CD4-positive, alpha-beta T cell treated with Interleukin-4 for 1 hour (primary cell): ENCODE measurements at places on chromosomes 4 and X.
A peak's percentile ranks its signal among the peaks of the same experiment; 100 is the strongest.

- no peak for DNase-seq
Measured at GRCh38 chr4:5611750-5612149, 96.6 kb downstream of the EVC2 start.

- no peak for DNase-seq
Measured at GRCh38 chr4:136301749-136302495, 1230.4 kb downstream of the PCDH18 start.

DNA sequence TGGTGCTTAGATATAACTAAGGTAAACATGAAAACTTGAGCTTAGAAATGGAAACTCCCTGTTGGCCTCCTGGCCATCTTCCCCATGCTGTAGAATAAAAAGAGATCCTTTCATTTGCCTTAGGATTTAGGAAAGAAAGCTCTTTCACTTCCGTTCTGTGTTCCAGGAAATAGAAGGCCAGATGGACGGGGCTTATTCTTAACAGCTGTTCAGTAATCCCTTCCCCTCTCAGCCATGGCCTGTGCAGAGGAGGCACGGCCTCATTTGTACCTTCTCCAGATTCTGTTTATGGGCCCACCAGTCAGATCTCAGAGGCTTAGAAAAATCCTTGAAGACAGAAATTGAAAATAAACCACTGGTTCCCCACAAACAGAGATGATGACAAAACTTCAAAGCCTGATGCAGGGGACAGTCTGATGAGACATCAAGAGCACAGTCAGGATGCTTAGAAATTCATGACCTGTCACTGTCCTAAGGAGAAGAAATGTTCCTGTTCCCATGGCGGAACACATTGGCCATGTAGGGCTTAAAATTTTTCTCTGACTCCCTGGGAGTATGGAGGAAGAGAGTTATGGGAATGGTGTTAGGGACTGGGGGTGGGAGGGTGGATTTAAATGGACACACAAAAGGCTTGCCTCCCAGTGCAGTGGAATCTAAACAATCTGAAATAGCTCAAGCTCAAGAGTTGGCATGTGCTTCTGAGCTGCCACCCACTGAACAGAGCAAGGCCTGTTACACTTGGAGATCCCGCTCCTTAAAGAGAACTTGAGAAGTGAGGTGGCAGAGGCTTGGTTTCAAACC is 188.8 kb downstream of the SOWAHB start:
- DNase-seq, result no peak

DNA sequence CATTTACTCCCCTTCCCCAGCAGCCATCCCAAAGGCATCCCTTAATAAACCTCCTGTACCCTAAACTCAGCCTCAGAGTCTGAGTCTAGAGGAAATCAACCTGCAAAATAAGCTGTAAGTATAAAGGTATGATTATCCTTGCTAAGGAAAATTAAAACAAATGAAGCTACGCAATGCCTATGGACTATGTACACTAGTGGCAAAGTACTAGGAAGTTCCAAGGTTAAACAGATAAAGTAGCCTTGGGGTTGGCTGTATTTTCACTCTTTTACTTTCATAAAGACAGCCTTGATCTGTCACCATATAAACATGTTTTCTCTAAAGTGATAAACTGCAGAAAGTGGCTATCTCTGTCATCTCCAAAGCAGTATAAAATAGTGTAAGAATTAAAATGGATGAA is 35.9 kb downstream of the MAP3K15 start:
- no peak for DNase-seq

DNA sequence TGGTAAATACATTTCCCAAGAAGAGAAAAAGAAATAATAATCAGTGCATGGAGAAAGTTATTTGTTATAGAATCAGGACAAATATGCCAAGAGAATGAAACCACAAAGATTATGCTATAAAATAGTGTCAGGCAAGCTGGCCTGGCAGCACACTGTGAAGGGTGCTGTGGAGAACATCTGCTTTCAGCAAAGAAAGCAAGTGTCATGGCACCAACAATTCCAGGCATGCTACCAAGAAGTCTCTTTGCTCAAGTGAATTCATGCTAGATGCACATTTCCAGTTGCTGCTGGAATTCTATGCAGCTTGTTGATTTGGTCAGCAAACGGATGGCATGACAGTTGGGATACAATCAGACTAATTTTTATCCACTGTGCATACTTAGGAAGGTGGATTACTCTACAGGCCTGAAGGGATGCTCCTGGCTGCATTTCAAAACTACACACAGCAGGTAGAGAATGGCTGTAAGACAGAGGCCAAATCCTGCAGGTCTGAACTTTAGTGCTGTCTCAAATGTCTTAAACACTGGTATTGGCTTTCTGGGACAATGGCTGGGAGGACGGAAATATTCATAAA is 154.6 kb upstream of the FAT1 start:
- DNase-seq, result no peak

GRCh38 chr4:53378171-53378482 is 686 bp downstream of the FIP1L1 start:
- DNase-seq, result no peak

- DNase-seq, result no peak
Measured at GRCh38 chr4:150990250-150990649, 24.8 kb downstream of the LRBA start.

GRCh38 chrX:109934935-109935334 is 68.0 kb upstream of the TMEM164 start:
- no peak for DNase-seq

GRCh38 chrX:13449441-13449840 is 120.0 kb upstream of the EGFL6 start:
- DNase-seq, result no peak

DNA sequence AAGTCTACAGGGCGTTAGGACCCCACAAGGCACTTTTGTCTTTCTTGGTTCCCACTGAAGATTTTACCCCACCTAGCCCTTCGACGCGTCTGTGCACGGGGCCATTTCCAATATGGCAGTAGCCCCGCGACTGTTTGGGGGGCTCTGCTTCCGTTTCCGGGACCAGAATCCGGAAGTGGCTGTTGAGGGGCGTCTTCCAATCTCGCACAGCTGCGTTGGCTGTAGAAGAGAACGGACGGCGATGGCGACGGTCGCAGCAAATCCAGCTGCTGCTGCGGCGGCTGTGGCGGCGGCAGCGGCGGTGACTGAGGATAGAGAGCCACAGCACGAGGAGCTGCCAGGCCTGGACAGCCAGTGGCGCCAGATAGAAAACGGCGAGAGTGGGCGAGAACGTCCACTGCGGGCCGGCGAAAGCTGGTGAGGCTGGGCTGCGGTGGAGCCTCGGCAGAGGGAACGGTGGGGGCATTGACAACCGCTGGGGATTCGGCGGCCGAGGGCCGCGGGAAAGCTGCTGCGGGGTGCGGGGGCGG is at the start of gene USP11:
TSS of gene USP11 (plus strand) at position 207 of the 530 bp plus-strand sequence. CDS start at position 242, 35 bp downstream.
- DNase-seq, result peak; percentile 80

GRCh38 chr4:152917543-152918395 is 18.4 kb upstream of the FHDC1 start:
- no peak for DNase-seq

DNA sequence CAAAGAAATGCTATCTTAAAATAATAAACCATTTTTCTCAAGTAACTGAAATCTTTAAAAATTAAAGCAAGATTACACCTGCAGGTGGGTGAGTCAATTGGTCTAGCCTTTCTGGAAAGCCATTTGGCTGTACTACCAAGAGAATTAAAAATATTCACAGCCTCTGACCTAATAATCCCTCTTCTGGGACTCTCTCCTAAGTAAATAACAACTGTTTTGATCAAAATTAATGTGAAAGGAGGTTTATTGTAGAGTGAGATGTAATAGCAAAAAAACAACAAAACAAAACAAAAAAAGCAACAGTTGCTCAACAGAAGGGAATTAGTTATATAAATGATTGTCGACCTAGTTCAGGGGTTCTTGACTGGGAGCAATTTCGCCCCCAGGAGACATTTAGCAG is 89.0 kb downstream of the GEMIN8 start:
- no peak for DNase-seq

GRCh38 chrX:12751887-12752286 is 39.3 kb upstream of the PRPS2 start:
- no peak for DNase-seq

DNA sequence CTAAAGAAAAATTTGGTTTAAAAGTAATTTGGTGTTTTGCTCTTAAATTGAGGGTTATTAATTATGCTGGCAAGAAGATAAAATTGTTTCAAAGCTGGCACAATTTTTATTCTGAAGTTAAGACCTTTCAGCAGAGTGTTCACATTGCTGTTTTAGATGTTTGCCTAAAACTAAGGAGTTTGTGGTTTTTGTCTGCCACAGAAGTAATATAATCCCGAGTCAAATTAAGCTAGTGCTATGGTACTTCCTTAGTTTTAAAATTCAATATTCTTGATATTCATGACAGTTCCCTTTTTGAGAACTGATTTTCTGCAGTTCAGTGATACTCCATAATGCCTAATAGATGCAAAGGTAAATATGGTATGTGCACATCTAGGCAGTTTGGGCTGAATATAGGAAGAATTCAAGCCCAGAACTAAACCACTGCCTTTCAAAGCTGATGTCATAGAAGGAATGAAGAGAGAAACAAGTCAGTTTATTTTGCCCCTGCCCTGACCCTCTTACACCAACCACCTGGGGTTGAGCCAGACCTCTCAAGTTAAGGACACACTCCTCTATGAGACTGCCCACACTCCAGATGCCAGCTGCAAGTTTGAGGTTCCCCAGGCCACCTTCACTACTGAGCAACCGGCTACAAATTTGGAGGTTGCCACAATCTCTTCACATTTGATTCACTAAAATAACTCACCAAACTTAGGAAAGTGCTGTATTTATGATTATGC is 32.1 kb upstream of the VEGFC start:
- DNase-seq, result no peak

GRCh38 chr4:85637778-85638177 is 162.8 kb downstream of the ARHGAP24 start:
- no peak for DNase-seq

DNA sequence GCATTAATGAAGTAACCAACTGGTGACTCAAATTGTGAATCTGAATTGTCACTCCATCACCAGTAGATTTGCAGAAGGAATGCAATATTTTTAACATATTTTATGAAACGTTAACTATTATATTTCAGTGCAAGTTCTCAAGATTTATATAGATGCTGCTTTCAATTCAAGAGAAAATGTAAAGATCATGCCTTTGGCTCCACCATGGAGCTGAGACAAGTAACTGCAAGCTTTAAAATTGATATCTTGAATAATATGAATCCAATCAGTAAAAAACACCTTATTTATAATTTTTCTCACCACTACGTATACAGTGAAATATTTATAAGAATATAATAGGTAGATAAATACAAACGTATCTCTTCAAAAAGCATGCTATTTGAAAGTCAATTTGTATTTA is 27.8 kb upstream of the GALNTL6 start:
- DNase-seq, result no peak

DNA sequence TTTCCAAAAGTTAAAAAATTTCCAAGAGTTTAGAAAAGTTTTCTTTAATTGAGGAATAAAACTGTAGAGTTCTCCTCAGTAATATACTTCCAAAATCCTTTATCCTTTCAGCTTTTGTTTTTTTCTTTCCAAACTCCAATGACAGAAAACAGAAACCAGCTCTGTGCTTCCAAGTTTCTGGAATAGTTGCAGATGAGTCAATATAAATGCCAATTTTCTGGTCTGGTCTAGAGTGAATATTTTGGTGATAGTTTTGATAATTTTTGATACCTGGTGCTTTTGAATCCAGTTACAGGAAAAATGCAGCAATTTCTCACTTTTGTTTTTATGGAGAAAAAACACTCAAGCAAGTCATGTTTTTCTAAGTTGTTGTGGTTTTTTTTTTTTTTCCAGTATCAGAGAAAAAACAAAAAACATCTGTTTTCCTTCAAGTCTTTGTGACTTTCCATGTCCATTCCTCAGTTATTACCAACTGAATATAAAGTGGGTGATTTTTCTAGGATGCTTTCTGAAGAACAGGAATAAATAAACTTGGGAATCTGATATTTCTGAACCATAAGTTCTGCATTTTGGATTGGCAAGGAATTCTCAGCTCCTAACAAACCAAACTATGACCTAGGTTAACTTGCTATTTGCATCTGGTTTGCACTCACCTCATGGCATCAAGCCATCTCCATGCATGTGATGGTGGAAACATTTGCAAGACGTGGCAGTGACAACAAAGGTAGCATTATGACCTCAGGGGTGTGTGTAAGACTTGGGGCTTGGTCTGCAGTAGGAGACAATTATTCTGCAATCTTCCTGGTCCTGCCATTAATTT is 139.1 kb downstream of the VEGFC start:
- DNase-seq, result no peak

DNA sequence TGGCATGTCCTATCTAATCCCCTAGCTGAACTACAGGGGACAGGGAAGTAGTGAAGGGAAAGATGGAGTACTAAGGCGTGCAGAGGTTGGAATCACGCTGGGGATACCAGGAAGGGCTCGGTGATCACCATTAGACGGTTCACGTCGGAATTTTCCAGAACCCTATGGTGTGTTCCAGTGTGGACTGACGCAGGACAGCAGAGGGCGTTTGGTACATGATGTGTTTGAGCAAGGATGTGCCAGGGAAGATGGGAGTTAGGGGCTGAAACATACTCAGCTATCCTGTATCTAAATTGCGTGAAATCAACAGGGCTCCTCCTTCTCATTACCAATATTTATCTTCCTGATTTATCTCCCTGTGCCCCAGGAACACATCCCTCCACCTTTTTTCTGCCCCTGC is 33.7 kb downstream of the PRPS2 start:
- DNase-seq, result no peak

DNA sequence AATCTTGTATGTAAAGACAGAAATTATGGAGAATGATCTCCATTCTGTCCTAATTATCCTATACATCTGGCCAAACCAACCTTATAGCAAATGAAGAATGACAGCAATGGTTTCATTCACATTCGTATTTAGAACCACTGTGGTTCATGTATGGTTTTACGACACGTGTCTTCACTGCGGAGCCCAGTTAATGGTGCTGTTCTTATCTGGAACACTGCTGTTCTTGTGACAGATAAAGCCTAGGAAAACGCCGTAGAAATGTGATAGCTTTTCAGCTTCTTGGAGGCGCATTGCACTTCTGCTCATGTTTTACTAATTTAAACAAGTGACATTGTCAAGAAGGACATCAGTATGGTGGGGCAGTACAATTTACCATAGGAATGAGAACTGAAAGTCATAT is 2266.4 kb upstream of the TENM3 start:
- no peak for DNase-seq

DNA sequence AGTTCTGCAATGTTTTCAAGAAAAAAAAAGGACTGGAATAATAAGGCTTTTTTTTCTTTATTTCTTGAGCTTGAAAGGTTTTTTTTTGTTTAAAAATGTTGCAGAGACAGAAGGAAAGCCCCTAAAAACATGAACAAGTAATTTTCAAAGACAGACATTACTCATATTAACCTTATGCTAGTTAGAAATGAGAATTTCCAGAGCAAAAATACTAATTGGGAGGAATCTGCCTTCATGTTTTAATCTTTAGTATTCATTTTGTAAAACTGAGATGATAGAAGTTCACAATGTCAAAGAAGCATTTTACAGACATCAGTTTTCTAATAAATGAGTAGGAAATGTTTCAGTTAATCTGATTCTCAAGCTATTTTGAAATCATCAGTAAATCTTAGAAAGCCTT is 1805.3 kb downstream of the PCDH7 start:
- no peak for DNase-seq
